ENCODE measurements at places on chromosomes 3 and 15. TPM values are rescaled to one million over a fixed set of nuclear protein-coding genes. Genes with fewer than 3 reads are reported as not detected.

CAMK1 gene
- total RNA-seq = 2.5 TPM

PATL2 gene
- 0.79 TPM for total RNA-seq

CHRD gene
- total RNA-seq = not detected

MST1R gene
- total RNA-seq = 0.79 TPM

CLDN18 gene
- total RNA-seq = not detected

MAP6D1 gene
- total RNA-seq = 4.3 TPM

MEIS2 gene
- total RNA-seq = 36.1 TPM

HTR3E gene
- total RNA-seq = not detected

GRK7 gene
- 0.11 TPM for total RNA-seq

OXNAD1 gene
- 8.9 TPM for total RNA-seq

OSBPL10 gene
- total RNA-seq = 138 TPM

SKOR1 gene
- total RNA-seq = 0.79 TPM

ADAMTSL3 gene
- total RNA-seq = not detected

PAK6 gene
- 0.54 TPM for total RNA-seq

C3orf22 gene
- total RNA-seq = not detected

TNNC1 gene
- 3.5 TPM for total RNA-seq

MAGEL2 gene
- 0.39 TPM for total RNA-seq

PLA2G4B gene
- 0.33 TPM for total RNA-seq

CAPN3 gene
- total RNA-seq = 5.1 TPM

ANKRD63 gene
- not detected for total RNA-seq

LDHAL6B gene
- total RNA-seq = not detected

ACTC1 gene
- 0.11 TPM for total RNA-seq

LINGO1 gene
- not detected for total RNA-seq

FETUB gene
- not detected for total RNA-seq

C3orf85 gene
- total RNA-seq = not detected

STARD5 gene
- total RNA-seq = 5.7 TPM

CDV3 gene
- total RNA-seq = 203 TPM

CYP11A1 gene
- 1.6 TPM for total RNA-seq

HIGD1A gene
- total RNA-seq = 181 TPM

ATP6V1A gene
- total RNA-seq = 27.1 TPM

TIPIN gene
- 7.4 TPM for total RNA-seq

ASB14 gene
- under 0.01 TPM for total RNA-seq

CASR gene
- total RNA-seq = not detected

TTC21A gene
- total RNA-seq = 7.5 TPM

SLC12A1 gene
- not detected for total RNA-seq

GASK1A gene
- total RNA-seq = 24.3 TPM

GPR62 gene
- total RNA-seq = not detected

Data from placental epithelial cell (primary cell).